ENCODE measurements at places on chromosomes 7 and 10.

- no peak for DNase-seq
These were observed 110.6 kb downstream of the ZMIZ1 start for GRCh38 chr10:79179164-79179956.

DNA sequence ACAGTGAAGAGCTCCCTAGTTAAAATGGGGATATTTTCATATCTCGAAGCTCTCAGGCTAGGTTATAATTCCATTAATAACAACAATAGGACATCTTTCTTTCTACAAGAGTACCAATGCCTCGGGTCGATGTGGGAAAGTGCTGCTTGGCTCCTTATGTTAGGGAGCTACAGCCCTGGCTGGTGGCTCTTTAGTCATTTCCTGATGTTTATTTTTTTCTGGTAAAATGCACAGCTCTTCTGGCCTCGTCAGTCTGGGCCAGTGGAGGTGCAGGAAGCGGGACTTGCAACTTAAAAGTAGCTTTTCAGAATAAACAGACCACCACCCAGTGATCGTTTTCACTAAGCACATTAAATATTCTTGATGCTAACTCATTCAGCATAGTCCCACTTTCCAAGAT lies 58.3 kb downstream of the MKX start:
- no peak for DNase-seq

GRCh38 chr7:50735333-50735732 lies 47.4 kb downstream of the GRB10 start:
- no peak for DNase-seq

DNA sequence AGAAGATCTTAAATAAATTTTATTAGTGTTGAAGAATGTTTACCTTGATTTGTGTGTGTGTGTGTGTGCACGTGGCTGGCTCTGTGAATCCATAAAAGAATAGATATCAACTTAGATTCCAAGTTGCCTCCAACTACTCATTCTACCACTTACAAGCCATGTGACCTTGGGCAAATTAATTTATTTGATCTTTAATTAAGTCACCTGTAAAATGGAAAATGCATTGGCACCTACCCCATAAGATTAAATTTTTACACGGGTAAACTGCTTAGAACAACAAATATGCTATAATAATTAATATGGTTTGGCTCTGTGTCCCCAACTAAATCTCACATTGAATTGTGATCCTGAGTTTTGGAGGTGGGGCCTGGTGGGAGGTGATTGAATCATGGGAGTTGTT lies 604.9 kb upstream of the NRG3 start:
- DNase-seq, result no peak

DNA sequence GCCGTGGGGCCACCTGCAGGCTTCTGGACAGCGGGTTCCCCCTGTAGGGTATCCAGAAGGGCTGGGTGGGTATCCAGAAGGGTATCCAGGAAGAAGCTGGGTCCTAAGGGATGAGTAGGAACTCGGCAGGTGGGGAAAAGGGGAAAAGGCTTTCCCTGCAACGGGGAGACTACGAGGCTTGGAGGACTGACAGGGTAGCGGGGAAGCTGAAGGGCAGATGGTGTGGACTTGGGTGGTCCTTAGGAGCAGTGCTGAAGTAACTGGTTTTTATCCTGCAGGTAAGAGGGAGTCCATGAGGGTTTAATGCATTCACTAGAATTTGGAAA lies 525 bp downstream of the UBE2D4 start:
- no peak for DNase-seq

GRCh38 chr7:106125417-106125816 lies 13.3 kb upstream of the SYPL1 start:
- no peak for DNase-seq

DNA sequence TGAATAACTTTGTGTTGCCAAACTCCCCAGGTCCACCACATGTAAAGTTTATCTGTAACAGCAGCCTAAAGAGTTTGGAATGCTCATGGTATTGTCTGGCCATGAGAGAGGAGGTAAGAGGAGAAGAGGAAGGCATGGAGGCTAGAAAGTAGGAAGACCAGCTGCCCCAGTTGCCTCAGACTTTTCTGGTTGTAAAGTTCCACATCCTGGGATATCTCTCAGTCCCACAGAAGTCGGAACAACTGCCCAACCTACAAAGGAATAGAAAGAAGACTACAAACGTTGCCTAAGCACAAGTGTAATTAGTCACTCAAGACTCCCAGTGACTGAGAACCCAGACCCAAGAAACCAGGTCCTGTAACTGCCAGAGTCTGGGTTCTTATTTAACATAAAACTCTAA lies 47.3 kb downstream of the CREB3L2 start:
- DNase-seq, result no peak

GRCh38 chr7:157951300-157952049 lies 614.7 kb downstream of the DNAJB6 start:
- no peak for DNase-seq

DNA sequence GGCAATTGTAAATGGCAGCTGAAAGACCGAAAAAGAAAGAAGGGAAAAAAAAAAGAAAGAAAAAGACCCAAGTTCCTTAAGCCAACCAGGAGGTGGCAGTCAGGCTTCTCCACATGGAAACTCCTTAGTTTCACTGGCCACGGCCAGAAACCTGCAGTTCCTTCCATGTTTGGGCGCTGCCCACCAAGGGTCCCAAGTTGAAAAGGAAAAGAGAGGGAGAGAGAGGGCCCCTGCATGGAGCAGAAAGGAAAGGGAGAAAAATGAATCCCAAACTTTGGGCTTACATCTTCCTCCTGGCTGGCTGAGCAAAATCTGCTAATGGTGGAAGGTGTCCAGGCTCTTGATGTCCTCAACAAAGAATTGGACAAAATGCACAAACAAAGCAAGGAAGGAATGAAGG lies 31.8 kb upstream of the ABCA13 start:
- no peak for DNase-seq

- DNase-seq, result no peak
These were observed 59.7 kb downstream of the ZNF365 start for GRCh38 chr10:62433901-62434300.

- no peak for DNase-seq
These were observed 106.3 kb downstream of the GRK5 start for GRCh38 chr10:119313644-119314043.

DNA sequence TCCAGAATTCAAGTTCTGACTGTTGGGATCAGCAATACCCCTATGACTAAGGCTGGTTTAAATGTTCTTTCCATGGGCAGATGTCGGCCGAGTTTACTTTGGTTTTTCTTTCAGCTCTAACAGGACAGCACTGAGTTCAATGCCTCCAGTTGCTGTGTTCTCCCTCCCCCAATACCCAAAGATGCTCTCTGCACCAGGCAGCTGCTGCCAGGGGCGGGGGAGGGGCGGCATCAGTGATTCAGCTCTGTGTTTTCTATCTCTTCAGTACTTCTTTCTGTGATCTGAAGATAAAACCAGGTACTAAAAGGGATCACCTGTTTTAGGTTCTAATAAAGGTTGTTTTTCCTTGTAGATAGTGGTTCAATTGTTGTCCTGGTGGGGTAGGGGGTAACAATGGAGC lies 576.7 kb upstream of the POT1 start:
- no peak for DNase-seq

DNA sequence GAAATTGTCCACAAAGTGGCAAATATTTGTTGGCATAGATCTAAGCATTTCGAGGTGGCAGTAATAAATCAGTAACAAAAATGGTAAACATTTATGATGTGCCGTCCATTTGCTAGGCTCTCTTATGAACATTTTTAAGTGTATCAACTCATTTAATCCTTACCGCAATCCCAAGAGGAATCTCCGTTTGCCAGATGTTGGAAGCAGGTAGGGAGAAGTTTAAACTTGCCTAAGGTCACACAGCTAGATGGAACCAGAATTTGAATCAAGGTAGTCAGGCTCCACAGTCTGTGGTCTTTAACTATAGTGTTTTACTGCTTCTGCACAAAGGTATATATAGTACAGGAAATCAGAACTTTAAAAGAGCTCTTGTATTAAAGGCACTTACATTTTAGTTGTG lies 2.6 kb downstream of the MKLN1 start:
- DNase-seq, result no peak

DNA sequence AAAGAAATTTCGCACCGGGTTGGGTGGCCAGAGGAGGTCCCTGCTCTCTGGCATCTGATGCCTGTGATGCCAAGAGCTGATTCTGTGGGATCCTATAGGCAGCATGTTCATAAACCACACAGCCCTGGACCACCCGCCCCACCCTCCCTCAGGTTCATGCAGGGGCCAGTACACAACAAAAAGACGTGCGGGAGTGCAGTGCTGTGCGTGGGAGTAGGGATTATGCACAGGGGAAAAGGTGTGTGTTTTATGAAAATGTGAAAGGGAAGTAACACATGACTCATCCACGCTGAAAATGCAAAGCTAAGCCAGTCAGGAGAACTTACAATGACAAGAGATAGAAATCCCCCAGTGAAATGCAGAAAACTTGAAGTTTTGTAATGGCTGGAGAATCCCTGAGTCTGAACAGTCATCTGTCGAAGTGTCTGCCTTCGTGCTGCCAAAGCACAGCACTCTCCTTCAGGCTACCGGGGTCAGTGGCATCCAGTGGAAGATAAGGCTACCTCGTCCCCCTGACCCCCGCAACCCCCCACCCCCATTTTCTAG lies 1.1 kb downstream of the KIAA1217 start:
- DNase-seq, result no peak

DNA sequence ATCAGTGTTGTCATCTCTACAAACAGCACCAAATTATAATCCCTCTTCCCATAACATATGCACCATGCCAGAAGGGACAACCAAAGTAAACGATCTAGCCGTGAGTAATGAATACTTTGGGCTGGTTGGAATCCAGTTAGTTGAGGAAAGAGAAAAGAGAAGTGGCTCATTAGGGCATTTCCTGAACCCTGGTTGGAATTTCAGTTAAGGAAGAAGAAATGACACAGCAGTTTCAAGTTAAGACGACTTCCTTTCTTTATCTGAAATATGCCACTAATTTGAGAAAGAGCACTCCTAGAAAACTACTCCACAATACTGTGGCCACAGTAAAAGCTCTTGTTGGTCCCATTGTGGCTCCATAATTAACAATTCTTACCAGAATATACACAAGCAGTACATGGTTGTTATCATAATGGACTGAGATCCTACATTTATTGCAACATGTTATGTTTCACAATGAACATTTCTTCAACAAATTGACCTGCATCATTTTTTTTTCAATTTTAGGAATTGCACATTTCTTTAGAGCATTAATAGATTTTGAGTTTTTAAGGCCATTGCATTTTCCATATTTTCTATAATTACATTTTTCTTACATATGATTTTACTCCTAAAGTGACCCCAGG lies at the start of gene TFEC:
TSS of gene TFEC (minus strand) at position 113 of the 626 bp plus-strand sequence. CDS start 46,322 bp downstream, outside the sequence.
- DNase-seq, result no peak

GRCh38 chr7:47451851-47452205 lies 130.1 kb downstream of the TNS3 start:
- DNase-seq, result no peak

DNA sequence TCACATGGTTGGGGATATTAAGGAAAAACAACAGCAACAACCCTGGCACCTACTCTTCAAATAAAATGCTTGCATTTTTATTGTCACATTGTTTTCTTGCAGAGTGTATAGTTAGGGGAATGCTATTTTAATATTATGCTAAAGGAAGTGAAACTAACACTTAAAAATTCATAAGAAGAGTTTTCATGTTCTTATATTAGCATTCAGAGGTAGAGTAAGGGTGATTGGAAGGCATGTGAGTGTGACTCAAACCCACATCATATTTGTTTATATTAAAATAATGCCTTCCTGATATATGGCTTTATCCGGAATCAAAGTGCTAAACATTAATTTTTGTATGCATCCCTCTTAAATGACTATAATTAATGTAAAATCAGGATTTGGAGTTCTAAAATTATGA lies 59.8 kb upstream of the TES start:
- no peak for DNase-seq

DNA sequence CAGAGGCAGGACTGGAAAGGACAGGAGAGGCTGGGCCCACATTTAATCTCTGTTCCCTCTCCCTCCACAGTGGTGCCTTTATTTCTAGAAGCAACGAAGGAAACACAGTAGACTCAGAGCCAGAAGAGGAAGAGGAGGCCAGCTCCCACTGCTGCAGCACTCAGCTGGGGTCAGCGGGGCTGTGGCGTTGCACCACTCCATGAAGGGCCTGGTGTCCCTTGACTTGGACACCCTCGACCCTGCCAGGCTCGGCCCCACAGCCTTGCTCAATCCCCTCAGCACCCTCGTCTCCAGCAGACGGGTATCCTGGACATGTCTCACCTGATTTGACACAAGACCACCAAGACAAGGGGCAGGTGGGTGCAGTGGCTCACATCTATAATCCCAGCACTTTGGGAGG lies 38.8 kb downstream of the PRKAG2 start:
- DNase-seq, result no peak

DNA sequence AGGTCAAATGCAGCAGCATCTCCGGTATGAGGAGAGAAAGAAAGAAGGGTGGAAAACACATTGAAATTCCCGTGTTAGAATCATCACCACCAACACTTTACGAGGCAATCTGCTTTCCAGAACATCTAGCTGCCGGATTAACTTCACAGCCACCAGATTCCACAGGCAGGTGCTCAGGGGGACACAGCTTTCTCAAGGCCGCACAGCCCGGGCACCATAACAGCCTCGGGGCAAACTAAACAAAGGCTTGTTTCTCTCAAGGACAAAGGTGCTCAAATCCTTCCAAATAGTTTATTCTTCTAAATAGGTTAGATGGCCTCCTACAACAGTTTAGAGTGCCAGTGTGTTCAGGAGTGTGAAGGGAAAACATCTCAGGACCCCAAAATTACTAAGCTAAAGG lies 156.3 kb downstream of the DIP2C start:
- no peak for DNase-seq

DNA sequence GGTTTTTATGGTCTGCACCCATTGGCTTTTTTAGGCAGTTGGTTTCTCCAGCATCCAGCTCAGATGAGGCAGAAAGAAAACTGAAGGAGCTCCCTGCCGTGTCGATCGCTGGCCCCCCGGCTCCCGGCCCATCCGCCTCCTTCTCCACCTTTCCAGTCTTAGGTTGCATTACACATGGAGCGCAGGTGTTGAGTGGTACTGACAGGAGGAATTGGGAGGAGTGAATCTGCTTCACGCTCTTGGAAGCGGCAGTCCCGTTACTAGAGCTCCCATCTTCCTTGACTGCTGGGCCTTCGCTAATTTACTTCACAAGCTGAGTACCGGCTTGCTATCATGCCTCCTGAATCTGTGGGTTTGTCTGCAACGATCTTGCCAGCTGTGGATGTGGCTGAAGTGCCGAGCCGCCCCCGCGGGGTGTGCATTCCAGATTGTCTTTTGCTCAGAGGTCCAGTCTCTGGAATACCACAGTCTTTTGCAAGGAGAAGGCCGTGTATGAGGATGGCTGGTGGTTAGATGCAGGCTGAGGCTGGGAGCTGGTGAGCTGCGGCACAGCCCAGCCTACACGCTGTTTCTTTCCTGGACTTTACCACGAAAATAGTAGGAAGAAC lies 17.1 kb downstream of the IQCE start:
- DNase-seq, result no peak

GRCh38 chr7:137875746-137876145 lies 29.0 kb upstream of the DGKI start:
- no peak for DNase-seq

DNA sequence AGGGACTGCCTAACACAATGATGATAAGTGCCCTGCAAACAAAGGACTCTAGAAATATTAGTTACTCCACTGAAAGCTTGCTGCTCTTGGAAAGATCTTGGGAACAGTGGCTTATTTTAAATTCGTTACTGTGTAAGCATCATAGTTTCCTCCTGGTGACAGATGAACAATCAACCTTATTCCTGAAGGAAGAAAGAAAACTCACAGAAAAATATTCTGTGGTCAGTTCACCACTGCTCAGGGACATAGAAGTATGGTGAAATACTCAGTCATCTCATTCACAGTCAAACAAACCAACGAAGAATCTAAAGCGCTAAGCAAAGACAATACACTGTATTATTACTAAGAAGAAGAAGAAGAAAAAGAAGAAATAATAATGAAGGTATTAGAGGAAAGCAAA lies 27.8 kb downstream of the MKX start:
- DNase-seq, result no peak

- DNase-seq, result no peak
These were observed 439 bp upstream of the EMX2 start for GRCh38 chr10:117541909-117542705.

Measured in stimulated activated CD4-positive, alpha-beta T cell treated with anti-CD3 and anti-CD28 coated beads, Interleukin-1b, Interleukin-23, amount 100 ng/mL, for 1 hour (primary cell).